ENCODE measurements at places on chromosomes 6 and 20. TPM values are rescaled to one million over a fixed set of nuclear protein-coding genes. Genes with fewer than 3 reads are reported as not detected.

Gene LINC00237
- total RNA-seq, result not detected

Gene NRSN1
- total RNA-seq, result not detected

GRCh38 chr6:15621203-15622044, 41.4 kb downstream of the DTNBP1 start:
- no peaks in the 10 kb centered on the region for H3K27me3 ChIP-seq
- no peak for DNase-seq
- H3K4me1 ChIP-seq, result peaks cover 24% of the 10 kb centered on the region
- H3K4me3 ChIP-seq, result no peak overlapping the region
- H3K27ac ChIP-seq, result no peak overlapping the region

GRCh38 chr20:6692566-6693173, 74.8 kb upstream of the BMP2 start:
- no peaks in the 10 kb centered on the region for H3K4me1 ChIP-seq
- no peak for DNase-seq
- H3K4me3 ChIP-seq, result no peak overlapping the region

GRCh38 chr6:49906526-49906925, 40.2 kb upstream of the CRISP1 start:
- no peaks in the 10 kb centered on the region for H3K36me3 ChIP-seq
- no peak for DNase-seq
- H3K4me3 ChIP-seq, result no peak overlapping the region
- H3K27me3 ChIP-seq, result no peaks in the 10 kb centered on the region
- no peak overlapping the region for H3K27ac ChIP-seq

Measured in activated naive CD4-positive, alpha-beta T cell treated with anti-CD3 and anti-CD28 coated beads for 36 hours (primary cell).